ENCODE measurements at places on chromosomes 16 and 17. TPM values are rescaled to one million over a fixed set of nuclear protein-coding genes. Genes with fewer than 3 reads are reported as not detected.

- no peak for DNase-seq
These were observed 452.2 kb downstream of the XYLT1 start for GRCh38 chr16:17018585-17018939.

DNA sequence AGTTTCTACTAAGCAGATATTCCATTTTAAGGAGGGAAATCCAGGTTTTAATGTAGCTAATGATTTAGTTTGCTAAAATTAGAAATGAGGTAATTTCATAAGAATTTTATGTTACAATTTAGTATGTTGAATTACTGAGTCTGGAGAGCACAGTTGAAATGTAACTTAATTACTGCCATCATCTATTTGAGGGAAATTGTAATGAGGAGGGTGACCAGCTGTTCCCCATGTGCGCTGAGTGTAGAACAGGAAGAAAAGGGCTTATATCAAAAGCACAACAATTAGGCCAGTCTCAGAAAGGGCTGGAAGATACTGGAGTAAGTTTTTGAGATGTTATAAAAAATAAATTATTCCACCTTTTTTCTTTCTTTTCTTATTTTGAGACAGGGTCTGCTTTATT, 735.1 kb upstream of the GOT2 start:
- peak; percentile 23 for DNase-seq

DNA sequence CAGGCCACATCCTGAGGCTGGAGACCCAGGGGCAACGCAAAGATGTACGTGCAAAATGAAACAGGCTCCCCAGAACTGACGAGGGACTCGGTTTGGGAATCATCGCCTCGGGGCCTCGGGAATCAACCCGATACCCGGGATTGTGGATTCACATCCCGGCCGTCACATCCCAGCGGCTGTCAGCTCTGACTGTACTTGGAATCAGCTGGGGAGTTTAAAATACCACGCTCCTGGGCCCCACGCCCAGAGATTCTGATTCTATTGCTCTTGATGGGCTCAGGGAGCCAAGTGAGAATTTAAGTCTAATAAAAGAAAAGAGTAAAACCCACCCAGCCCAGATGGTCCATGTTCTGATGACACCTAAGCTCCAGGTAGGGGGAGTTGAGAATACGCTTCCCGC, 42.2 kb downstream of the MRM3 start:
- DNase-seq: no peak

Gene CD300LF
- polyA plus RNA-seq: 0.28 TPM

DNA sequence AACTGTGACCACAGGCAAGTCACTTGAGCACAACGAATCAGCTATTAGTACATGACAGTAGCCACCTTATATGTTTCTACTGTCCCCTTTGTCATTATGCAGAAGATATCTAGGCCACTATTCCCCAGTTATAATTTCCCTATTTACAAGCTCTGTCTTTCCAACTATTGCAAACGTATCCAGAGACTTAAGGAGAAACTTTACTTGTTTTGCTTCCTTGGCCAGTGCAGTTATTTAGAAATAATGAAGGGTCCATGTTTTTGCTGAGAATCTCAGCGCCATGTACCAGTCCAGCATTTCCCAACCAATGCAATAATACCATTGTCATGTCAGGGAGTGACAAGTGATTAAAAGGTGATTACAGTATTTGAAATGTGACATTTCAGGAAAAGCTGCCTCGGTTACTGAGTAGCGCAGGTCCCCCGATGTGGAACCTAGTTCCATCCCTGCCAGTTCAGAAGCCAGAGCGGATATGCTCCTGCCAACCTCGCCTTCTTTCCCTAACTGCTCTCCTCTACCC, 743 bp downstream of the ZNF624 start:
- DNase-seq: peak; percentile 13

Gene ZMYND15
- polyA plus RNA-seq: 1.7 TPM

DNA sequence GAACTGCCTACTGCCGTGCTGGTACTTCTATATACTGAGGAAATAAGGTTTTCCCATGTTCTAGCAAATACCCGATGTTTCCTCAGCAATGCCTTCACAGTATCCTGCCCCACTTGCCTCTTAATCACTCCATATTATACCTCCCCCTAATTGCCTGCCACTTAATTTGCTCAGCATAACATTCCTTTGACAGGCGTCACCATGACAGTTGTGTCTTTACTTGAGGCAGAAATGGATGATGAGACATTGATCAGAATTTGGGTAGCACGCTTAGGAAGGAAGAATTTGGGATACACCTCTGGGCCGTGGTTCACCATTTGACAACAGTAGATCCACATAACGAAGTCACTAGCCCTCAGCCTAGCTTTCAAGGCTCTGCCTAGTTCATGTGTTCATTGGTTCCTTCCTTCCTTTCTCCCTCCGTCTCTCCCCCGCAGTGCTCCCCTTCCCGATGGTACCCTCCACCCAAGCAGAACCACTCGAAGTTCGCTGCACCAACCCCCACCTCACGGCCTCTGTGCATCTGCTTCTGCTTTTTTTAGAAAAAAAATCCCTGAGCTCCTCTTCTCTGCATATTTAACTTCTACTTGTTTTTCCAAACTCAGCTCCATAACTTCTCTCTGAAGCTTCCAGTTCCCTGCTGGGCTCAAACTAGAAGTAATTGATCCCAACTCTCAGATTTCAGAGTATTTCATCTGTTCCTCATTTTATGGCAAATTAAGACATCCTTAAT, 19.4 kb downstream of the IQCK start:
- DNase-seq: no peak

Gene ACSM2A
- polyA plus RNA-seq: 85.7 TPM

GRCh38 chr17:81170727-81171494, 4.9 kb upstream of the AATK start:
- DNase-seq: no peak

DNA sequence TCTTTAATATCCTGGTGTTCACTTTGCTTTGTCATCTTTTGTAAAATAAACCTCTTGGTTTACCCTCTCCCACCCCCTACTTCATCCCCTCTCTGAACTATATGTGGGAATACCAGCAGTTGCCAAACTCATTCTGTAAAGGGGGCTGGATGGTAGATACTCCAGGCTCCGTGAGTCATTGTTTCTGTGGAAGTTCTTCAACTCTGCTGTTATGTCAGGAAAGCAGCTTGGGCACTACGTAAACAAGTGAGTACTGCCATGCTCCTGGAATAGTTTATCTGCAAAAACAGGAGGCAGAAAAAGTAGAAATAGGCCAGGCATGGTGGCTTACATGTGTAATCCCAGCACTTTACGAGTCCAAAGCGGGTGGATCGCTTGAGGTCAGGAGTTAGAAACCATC, 17.6 kb downstream of the MVP start:
- no peak for DNase-seq

DNA sequence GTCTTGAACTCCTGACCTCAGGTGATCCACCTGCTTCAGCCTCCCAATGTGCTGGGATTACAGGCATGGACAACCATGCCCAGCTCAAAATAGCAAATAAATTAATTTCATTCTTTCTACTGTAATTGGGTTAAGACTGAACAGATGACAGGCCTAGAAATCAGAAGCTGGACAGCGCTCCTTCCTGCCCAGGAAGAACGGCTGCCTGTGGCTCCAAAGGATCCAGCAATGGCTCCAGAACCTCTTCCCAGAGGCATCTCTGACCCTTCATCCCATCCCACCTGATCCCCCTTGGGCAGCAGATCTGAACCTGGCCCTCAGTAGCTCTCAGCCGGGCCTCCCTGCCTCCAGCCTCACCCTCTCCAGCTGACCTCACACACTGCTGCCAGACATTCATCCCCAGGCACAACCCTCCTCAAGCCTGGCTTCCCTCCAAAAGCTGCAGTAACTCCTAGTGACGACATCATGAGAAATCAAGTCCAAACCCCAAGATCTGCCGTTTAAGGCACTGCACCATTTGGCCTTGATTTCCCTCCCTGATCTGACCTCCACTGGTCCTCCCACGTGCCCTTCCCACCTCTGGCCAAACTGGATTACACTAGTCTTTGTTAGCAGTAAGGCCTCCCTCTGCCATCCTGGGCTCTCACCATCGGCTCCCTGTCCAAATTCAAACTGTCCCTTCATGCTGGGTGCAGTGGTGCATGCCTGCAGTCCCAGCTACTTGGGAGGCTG, 3.1 kb upstream of the MIF4GD start:
- no peak for DNase-seq

- no peak for DNase-seq
These were observed 49.0 kb upstream of the METRNL start for GRCh38 chr17:83030432-83030831.

DNA sequence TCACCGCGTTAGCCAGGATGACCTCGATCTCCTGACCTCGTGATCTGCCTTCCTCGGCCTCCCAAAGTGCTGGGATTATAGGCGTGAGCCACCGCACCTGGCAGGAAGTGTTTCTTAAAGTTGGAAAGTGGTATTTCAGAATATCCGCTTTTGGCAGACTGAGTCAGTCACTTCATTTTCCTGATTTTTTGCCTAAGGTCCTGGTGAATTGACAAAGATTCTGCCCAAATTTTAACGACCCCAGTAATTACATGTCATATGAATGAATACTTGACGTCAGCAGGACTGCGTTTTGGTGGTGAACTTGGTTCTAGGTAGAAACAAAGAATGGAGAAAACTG, 4.5 kb upstream of the BRCA1 start:
- no peak for DNase-seq

Gene OR2C1
- polyA plus RNA-seq: 0.59 TPM

DNA sequence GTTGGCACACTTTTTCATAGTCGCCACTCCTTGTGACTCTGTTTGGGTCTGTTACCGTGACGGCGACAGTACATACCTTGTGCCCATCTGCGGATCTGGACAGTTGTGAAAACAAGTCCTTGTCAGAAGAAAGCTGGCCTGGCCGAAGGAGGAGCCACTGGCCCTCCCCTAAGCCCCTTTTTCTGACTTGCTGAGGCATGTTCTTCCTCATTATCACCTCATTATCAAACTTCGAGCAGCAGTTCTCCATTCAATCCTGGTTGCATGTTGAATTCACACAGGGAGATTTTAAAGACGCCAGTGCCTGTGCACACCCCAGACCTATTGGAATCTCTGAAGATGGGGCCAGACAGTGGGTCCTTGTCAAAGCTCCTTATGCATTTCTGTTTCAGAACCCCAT, 61.1 kb downstream of the CYLD start:
- no peak for DNase-seq
